Neural crest cell (in vitro differentiated cells): ENCODE measurements at places on chromosomes 11 and 22. TPM values are rescaled to one million over a fixed set of nuclear protein-coding genes. Genes with fewer than 3 reads are reported as not detected.

The GPR137 gene
- 55.9 and 61.4 TPM in 2 replicates for total RNA-seq

The MOV10L1 gene
- total RNA-seq: not detected in 2 replicates

The NXPE1 gene
- total RNA-seq: not detected in 2 replicates

DNA sequence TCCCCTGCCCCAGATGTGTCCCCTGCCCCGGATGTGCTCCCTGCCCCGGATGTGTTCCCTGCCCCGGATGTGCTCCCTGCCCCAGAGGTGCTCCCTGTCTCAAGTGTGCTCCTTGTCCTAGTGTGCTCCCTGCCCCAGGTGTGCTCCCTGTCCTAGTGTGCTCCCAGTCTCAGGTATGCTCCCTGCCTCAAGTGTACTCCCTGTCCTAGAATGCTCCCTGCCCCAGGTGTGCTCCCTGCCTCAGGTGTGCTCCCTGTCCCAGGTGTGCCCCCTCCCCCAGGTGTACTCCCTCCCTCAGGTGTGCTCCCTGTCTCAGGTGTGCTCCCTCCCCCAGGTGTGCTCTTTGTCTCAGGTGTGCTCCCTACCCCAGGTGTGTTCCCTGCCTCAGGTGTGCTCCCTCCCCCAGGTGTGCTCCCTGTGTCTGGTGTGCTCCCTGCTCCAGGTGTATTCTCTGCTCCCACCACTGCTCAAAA lies 48.7 kb upstream of the RASD2 start:
- no peaks in the 10 kb centered on the region for H3K4me1 ChIP-seq
- H3K36me3 ChIP-seq: no peaks in the 10 kb centered on the region
- no peak overlapping the region for H3K4me3 ChIP-seq
- no peak for DNase-seq

DNA sequence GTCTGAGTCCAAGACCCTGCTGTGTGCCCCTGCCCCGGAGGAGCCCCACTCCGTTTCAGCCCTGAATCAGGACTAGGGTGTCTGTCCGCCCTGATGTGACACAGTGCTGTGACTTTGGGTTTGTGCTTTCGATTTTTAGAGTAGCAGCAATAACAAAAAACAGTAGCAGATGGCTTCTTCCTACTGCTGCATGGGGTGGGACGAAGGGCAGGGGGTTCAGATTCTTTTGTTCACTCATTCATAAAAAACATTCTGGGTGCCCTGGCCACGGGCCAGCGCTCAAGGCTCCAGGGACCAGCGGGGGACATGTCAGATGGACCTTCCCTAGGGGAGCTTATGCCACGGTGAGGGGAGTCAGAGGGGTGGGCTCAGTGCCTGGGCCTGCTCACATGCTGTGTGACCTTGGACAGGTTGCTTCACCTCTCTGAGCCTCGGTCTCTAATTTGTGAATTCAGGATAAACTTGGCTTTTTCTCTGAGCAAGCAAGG lies 24.6 kb upstream of the PRR5 start:
- DNase-seq: no peak
- no peaks in the 10 kb centered on the region for H3K36me3 ChIP-seq
- peaks cover 7% of the 10 kb centered on the region for H3K4me1 ChIP-seq

- no peak overlapping the region for H3K4me3 ChIP-seq
- no peaks in the 10 kb centered on the region for H3K4me1 ChIP-seq
- no peak overlapping the region for H3K27ac ChIP-seq
These were observed 427.9 kb upstream of the DDI1 start for GRCh38 chr11:103608566-103608965.

GRCh38 chr11:94379613-94380012 lies 21.6 kb downstream of the GPR83 start:
- no peak overlapping the region for H3K4me3 ChIP-seq
- H3K27ac ChIP-seq: no peak overlapping the region
- peaks cover 9% of the 10 kb centered on the region for H3K27me3 ChIP-seq
- H3K36me3 ChIP-seq: peaks cover 3% of the 10 kb centered on the region
- no peaks in the 10 kb centered on the region for H3K4me1 ChIP-seq
